CD8-positive, alpha-beta memory T cell (primary cell): ENCODE measurements at places on chromosomes 3 and 15.

- H3K36me3 ChIP-seq = no peaks in the 10 kb centered on the region
- no peaks in the 10 kb centered on the region for H3K27me3 ChIP-seq
- no peak overlapping the region for H3K4me3 ChIP-seq
- DNase-seq = peak; percentile 15
These were observed 58.9 kb downstream of the CMTM8 start for GRCh38 chr3:32297366-32297765.

DNA sequence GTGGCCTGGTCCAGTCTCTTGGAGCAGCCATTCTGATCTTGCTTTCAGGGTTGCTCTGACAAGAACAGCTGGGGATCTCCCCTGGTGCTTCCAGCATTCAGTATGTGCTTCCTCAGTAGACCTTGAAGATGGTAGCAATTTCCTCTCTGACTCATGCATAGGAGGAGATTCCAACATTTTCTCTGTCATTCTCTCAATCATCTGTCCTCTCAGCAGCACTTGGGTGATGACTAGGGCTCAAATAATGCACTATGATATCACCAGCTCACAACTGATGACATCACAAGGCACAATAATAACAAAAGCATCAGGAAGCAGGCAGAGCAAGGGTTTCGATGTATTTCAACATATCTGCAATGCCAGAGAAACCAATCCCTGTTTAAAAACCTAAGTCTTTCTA is 52.7 kb downstream of the NFKBIZ start:
- no peaks in the 10 kb centered on the region for H3K4me1 ChIP-seq
- no peaks in the 10 kb centered on the region for H3K36me3 ChIP-seq
- DNase-seq = no peak
- H3K4me3 ChIP-seq = no peak overlapping the region
- H3K27me3 ChIP-seq = no peaks in the 10 kb centered on the region

GRCh38 chr15:38128341-38128781 is 124.3 kb upstream of the SPRED1 start:
- H3K27me3 ChIP-seq = no peaks in the 10 kb centered on the region
- no peaks in the 10 kb centered on the region for H3K36me3 ChIP-seq
- no peak for DNase-seq
- H3K4me1 ChIP-seq = no peaks in the 10 kb centered on the region

DNA sequence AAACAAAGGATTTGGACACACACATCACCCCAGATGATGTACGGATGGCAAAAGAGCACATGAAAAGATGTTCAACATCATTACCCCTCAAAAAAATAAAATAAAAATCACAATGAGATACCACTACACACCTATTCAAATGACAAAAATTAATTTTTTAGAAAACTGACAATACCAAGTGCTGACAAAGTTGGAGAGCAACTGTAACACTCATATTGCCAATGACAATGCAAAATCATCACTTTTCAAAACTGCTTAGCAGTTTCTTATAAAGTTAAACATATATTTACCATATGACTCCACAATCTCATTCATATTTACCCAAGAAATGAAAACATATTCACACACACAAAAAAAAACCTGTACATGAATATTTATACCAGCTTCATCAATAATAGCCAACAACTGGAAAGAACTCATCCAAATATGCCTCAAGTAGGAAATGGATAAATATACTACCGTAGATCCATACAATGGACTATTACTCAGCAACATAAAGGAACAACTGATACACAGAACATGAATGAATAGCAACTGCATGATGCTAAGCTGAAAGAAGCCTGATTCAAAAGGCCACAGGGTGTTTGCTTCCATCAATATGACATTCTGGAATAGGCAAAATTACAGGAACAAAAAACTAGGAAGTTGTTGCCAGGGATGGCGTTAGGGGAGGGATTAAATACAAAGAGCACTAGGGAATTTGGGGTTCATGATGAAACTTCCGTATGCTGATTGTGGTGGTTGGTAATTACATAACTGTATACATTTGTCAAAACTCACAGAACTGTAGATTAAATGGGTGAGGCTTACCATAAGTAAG is 1.3 kb downstream of the FSIP1 start:
- no peak overlapping the region for H3K27ac ChIP-seq
- no peaks in the 10 kb centered on the region for H3K36me3 ChIP-seq
- H3K27me3 ChIP-seq = no peaks in the 10 kb centered on the region

DNA sequence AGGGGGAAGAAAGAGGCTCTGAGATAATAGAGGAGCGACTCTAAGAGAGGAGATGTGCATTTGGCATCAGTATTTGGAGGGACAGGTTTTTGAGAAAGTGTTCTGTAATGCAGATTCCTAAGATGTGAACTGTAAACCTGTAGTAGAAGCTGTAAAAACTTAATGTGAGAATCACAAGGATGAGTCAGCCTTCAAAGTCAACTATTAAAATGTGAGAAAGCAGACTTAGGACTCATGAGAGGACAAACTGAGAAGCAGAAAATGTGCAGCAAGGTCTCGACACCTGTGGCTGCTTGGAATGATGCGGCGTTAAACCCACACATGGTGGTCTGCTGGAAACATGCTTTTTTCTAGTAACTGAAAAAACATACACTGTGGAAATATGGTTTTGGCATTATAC is 36.0 kb downstream of the USP13 start:
- no peaks in the 10 kb centered on the region for H3K36me3 ChIP-seq
- no peak overlapping the region for H3K4me3 ChIP-seq
- no peak for DNase-seq
- no peak overlapping the region for H3K27ac ChIP-seq
- no peaks in the 10 kb centered on the region for H3K4me1 ChIP-seq

- H3K4me3 ChIP-seq = no peak overlapping the region
- H3K36me3 ChIP-seq = peaks cover 29% of the 10 kb centered on the region
- no peaks in the 10 kb centered on the region for H3K4me1 ChIP-seq
- no peaks in the 10 kb centered on the region for H3K27me3 ChIP-seq
- no peak overlapping the region for H3K27ac ChIP-seq
These were observed 116.3 kb downstream of the VPS13C start for GRCh38 chr15:61943992-61944391.

DNA sequence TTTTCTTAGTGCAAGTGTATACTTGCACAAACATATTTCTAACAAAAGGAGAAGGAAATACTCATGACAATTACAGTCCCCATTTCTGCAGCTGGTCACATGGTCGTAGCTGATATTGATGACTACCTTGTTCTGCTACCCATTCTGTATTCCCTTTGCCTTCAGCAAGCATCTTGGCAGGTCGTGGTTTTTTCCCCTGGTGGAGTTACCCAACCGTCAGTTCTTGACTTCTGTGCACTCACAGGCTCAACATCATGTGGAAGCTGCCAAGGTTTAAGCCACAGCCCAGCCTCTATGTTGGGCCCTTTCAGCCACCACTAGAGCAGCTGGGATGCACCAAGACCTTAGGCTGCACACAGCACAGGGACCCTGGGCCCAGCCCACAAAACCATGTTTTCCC is 56.1 kb downstream of the VGLL3 start:
- DNase-seq = no peak
- H3K27ac ChIP-seq = no peak overlapping the region
- H3K36me3 ChIP-seq = no peaks in the 10 kb centered on the region
- no peaks in the 10 kb centered on the region for H3K4me1 ChIP-seq
- H3K27me3 ChIP-seq = no peaks in the 10 kb centered on the region
- no peak overlapping the region for H3K4me3 ChIP-seq

DNA sequence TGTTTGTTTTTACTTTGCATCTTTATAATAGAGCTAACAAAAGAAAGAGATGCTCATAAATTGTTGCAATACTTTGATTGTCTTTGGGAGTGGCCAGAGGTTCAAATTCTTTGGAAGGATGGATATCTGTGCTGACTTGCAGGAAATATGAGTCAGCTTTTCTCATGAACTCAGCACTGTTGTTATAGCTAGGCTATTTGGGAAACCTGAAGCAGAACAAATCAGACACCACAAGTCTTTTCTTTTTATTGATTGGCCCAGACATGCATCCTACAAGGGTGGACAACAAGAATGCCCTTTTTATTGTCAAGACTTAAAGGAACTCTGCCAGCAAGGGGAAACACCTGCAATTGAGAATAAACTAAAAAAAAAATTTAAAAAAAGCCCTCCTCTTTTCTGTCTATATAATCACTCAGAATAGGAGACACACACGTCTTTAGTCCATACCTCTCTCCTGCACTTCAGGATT is 4.6 kb upstream of the DENND4A start:
- no peak overlapping the region for H3K27ac ChIP-seq
- no peak overlapping the region for H3K4me3 ChIP-seq
- DNase-seq = no peak
- H3K4me1 ChIP-seq = peaks cover 16% of the 10 kb centered on the region

DNA sequence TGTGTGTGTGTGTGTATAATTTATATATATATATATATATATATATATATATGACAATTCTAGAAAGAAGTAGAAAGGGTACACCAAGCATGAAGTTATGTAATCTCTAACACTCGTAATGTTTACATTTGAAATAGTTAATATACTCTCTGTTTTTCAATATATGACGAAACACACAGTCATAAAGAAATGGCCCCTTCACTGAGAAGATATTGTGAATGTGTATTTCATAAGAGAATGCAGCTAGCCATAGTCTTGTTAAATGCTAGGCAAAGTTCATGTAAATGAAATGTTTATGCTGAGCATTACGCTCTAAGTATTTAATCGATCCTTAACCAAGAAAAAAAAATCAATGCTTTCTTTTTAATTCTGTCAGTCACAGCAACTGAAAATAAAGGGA is 154.7 kb upstream of the TSPAN3 start:
- H3K4me3 ChIP-seq = no peak overlapping the region
- peaks cover 11% of the 10 kb centered on the region for H3K4me1 ChIP-seq
- no peak for DNase-seq
- no peak overlapping the region for H3K27ac ChIP-seq

GRCh38 chr15:84955089-84955848 is 26.4 kb upstream of the PDE8A start:
- no peak overlapping the region for H3K4me3 ChIP-seq
- H3K27ac ChIP-seq = no peak overlapping the region
- DNase-seq = peak; percentile 29
- no peaks in the 10 kb centered on the region for H3K27me3 ChIP-seq
- H3K36me3 ChIP-seq = no peaks in the 10 kb centered on the region

GRCh38 chr3:118110211-118110610 is 924.4 kb downstream of the IGSF11 start:
- no peaks in the 10 kb centered on the region for H3K27me3 ChIP-seq
- H3K4me1 ChIP-seq = no peaks in the 10 kb centered on the region
- no peaks in the 10 kb centered on the region for H3K36me3 ChIP-seq

- no peaks in the 10 kb centered on the region for H3K36me3 ChIP-seq
- no peaks in the 10 kb centered on the region for H3K4me1 ChIP-seq
- no peak overlapping the region for H3K4me3 ChIP-seq
- H3K27ac ChIP-seq = no peak overlapping the region
These were observed 229.3 kb upstream of the MCTP2 start for GRCh38 chr15:94002041-94002440.
